ENCODE measurements at places on chromosomes 16 and 17. TPM values are rescaled to one million over a fixed set of nuclear protein-coding genes. Genes with fewer than 3 reads are reported as not detected.
A peak's percentile ranks its signal among the peaks of the same experiment; 100 is the strongest.

Gene LCAT
- 6.6 TPM for total RNA-seq

DNA sequence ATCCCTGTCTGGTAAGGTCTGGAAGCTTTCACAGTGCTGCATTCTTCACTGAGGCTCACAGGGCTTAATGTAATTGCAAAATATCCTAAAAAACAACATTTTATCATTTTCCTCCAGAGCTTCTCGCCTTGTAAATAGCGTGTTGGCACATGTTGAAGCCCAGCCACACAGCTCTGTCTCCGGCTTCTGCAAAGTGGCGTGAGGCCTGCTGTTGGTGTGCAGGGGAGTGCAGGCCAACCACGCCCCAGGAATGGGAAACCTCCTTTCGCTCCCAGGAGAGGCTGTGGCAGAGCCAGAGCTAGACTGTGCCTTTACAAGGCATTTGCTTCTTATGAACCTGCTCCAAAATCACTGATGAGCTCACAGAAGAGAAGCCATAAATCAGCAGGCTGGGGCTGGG is 248.2 kb upstream of the MAF start:
- H3K27me3 ChIP-seq: no peaks in the 10 kb centered on the region
- DNase-seq: no peak
- H3K36me3 ChIP-seq: no peaks in the 10 kb centered on the region
- no peak overlapping the region for H3K27ac ChIP-seq
- H3K4me1 ChIP-seq: no peaks in the 10 kb centered on the region
- no peak overlapping the region for H3K4me3 ChIP-seq

- H3K27ac ChIP-seq: no peak overlapping the region
- no peaks in the 10 kb centered on the region for H3K36me3 ChIP-seq
Measured at GRCh38 chr17:5272322-5272721, 9.8 kb upstream of the RABEP1 start.

Gene MPV17L
- total RNA-seq: 0.75 TPM

DNA sequence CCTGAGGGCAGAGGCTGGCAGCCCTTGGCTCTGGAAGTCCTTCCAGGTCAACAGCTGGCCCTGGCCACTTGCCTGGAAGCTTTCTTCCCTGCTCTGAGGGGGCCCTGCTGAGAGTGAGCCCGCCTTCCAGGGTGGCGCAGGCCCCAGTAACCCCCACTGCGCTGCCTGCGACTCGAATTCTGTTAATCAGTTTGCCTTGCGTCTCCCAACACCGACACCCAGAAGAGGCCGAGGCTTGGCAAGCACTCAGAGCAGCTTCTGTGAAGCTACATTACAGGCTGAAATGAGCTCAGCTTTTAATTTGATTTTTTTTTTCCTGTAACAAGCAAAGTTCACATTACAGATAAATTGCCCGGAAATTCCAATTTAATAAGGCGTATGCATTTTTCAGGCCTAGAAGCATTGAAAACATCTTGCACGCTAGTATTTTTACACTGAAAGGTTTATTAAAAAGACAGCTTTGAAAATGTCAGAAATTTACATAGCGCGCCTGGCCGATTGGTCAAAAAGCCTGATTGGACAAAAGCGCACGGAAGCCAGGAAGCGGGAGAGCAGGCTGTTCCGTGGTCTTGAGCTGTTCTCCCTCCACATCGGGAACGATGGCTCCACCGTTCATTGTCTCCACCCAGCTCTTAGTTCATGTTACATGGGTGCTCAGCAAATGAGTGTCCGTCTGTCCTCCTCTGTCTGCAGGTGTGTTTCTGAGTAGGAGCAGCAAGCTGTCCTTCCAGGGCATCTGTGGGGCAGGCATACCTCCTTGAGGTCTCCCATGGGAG is 65.5 kb upstream of the HSBP1 start:
- H3K4me3 ChIP-seq: no peak overlapping the region
- H3K27me3 ChIP-seq: no peaks in the 10 kb centered on the region
- H3K36me3 ChIP-seq: no peaks in the 10 kb centered on the region
- no peaks in the 10 kb centered on the region for H3K4me1 ChIP-seq
- peak; percentile 47 for DNase-seq
- no peak overlapping the region for H3K27ac ChIP-seq
